ENCODE measurements at places on chromosomes 12 and 14.

DNA sequence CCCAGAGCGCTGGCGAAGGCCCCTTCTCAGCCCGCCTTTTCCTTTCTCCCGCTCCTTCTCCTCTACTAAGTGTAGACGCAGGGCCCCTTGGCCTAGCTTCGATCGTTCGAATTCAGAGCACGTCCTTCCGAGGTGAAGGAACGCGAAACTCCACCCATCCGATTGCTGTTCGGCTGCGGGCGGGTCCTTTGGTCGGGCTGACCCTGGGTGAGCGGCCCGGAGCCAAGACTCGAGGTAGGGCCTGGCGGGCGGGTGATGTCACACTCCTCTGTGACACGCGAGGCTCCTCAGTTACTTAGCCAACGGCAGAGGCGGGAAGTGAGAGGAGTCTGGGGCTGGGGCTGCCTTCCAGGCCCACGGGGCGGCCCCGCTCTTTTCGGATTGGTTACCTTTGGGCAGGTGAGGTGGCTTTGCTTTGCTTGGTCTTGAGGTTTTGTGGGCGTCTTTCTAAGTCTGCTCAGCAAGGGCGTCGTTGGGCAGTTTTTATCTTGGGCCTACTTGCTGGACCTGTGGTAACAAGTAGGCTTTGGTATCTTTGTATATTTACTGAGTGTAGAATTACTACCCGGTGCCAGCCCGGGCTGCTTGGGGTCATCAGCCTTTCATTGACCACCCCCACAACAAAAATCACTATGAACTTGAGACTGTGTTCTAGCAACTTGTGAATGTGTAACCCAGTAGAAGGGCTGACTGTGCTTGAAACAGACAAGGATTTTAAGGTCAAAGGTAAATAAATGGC is 694 bp downstream of the TMBIM6 start:
- peak; percentile 95 for DNase-seq

- peak; percentile 56 for DNase-seq
Observed at GRCh38 chr14:34685819-34686428, 28.5 kb downstream of the CFL2 start.

GRCh38 chr12:6869049-6870021 is 2.0 kb downstream of the TPI1 start:
- DNase-seq: peak; percentile 97

DNA sequence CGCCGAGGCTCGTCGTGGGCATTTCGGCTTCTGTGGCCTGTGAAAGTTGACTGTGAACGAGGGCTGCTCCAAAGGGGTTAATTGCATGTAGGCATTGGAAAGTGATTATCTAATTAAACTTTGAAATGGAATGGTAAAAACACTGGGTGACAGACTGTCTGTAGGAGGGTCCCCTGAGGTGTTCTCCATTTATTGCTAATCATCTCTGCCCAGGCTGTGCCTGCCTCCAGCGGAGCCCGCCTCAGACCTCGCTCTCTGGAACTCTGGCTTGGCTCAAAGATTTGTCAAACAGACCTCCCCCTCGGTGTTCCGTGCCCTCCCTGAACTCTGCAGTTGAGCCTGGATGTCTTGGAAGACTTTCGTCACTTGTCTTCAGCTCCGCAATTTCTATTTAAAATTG is 50.2 kb upstream of the VRK1 start:
- no peak for DNase-seq

DNA sequence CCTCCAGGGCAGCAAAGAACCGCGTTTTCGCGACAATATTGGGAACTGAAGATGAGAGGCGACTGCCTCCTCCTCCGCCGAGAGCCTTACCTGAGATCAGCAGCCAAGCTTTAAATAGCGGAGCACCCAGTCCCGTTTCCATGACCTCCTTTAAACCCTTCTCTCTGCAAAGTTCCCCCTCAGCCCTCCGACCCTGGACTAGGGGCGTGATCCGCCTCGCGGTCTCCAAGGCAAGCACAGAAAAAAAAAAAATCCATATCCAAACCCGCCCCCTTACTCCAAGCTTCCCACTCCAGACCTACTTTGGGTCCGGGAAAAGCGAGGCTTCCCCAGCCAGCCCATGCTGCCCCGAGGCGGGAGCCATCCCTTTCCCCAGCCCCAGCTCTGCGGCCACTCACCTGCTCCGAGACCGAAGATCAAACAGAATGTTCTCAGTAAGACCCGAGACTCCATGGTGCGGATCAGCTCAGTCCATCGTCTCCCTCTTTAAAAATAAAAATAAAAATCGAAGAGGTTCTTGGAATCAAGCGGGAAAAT is 630 bp downstream of the NELL2 start:
- DNase-seq: peak; percentile 60

- DNase-seq: no peak
Observed at GRCh38 chr14:76904740-76905569, 78.7 kb downstream of the LRRC74A start.

DNA sequence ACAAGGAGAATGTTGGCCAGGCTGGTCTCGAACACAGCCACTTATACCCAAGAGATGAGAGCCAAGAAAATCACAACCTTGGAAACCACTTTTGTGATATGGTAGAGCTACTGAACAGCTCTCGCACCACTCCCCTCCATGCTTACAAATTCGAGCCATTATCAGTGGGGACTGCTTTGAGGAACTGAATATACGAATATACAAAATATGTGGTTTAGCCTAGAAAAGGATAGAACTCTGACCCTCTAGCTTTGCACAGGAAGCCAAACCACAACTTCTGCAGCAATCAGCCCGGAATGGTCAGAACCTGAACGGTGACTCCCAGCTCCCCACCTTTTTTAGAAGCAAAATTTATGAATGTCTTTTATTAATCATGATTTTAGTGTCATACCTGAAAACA is 129.8 kb upstream of the TMEM132C start:
- no peak for DNase-seq

- DNase-seq: peak; percentile 95
Observed at GRCh38 chr14:20624495-20625070, 16.9 kb downstream of the OR6S1 start.

DNA sequence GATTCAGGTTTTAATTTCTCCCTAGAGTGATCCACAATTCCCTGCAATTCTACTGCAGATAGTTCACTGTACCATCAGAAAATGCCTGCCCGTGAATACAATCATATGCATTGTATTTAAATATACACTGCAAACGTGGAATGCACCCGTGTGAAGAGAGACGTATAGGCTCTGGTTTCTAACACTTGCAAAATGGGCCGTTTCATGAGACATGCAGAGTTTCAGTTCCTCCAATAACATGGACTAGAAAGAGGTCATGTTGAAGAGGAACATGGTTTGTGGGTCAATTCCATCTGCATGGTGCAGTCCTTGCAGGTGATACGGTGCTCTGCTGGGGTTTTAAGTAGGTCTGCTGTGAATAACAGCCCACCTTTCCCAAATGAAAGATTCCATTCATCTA is 373.3 kb downstream of the TMEM132D start:
- peak; percentile 7 for DNase-seq

GRCh38 chr14:60839657-60840056 is 105.1 kb downstream of the MNAT1 start:
- no peak for DNase-seq

GRCh38 chr14:45199230-45199629 is 53.8 kb downstream of the MIS18BP1 start:
- DNase-seq: no peak

DNA sequence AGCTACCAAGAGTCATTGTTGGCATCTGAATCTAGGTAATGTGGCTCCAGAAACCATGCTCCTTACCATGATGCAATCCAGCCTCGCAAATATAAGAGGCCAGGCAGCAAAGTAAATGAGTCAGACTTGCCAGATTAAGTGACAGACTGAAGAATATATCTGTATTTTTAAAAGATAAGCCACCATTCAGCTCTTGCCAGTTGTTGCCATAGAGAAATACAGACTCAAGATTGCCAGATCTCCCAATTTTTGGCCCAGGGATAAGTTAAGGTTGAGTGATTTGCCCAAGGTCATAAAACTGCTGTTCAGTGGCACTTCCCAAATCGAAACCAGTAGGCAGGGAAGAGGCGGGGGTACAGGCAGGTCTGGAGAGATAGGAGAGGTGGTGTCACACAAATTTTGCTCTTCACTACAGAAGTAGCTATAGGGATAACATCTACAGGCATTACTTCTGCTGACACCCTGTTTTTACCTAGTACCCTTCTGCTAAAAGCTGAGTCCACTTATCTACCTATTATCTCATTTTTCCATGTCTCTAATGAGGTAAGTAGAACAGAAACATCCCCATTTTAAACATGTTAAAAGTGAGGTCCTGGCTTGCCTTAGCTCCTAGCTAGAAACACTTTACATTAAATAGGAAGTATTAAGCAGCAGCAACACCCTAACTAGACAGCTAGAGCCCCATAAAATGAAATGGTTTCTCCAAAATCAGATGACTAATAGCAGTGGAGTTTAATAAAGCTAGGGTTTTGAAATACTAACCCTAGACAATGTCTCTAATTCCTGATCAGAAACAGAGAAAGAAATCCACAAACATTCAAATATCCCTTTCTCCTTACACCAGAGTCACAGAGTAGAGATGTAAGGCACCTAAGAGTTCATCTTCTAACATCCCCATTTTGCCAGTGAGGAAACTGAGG is 19.5 kb downstream of the DCAF5 start:
- peak; percentile 70 for DNase-seq

DNA sequence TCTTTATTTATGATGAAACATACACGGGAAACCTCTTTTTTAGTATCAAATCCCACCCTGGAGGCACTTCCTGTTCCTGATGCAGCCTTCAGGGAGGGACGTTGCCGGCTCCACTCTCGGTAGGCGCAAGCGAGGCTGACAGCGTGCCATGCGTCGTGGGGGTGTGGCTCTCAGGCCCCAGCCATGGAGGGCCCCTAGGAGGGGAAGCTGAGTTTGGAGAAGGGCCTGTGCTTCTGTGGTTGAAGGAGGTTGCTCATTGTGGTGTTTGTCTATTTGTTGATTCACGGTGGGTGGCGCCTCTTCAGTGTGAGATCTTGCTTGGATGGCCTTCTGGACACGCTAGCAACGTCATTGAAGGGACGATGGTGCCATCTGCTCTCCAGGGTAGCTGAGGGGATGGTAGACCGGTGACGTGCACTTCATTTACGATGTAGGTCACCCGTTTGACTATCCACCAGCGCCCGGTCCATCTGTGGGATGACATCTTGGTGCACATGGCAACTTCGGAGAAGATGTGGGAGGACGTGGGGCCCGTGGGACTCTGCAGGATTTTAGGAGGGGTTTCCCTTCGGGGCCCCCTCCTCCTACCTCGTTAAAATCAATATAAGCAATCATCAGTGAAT is 126.3 kb upstream of the RTL1 start:
- DNase-seq: no peak

DNA sequence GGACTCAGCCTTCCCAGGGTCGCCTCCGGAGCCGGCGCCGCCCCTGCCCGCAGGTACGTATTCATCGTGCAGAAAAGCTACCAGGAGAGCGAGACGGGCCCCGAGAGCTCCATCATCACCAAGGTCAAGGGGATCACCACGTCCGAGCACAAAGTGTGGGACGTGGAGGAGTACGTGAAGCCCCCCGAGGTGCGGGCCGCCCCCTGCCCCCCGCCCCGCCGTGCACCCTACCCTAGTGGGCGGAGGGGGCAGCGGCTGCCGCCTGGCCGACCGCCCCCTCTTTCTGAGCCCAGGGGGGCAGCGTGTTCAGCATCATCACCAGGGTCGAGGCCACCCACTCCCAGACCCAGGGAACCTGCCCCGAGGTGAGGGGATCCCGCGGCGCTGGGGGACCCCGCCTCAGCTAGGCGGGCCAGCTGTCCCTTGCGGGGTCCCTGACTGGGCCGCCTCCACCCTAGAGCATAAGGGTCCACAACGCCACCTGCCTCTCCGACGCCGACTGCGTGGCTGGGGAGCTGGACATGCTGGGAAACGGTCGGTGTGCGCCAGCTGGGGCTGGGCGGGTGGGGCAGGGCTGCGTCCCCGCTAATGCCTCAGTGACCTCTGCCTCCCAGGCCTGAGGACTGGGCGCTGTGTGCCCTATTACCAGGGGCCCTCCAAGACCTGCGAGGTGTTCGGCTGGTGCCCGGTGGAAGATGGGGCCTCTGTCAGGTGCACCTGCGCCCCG is 973 bp downstream of the P2RX2 start:
- DNase-seq: no peak

GRCh38 chr12:113149361-113150150 is at the start of gene CFAP73:
CFAP73 (plus strand) TSS chr12:113149724; CDS start chr12:113149858, 134 bp downstream.
- peak; percentile 99 for DNase-seq

DNA sequence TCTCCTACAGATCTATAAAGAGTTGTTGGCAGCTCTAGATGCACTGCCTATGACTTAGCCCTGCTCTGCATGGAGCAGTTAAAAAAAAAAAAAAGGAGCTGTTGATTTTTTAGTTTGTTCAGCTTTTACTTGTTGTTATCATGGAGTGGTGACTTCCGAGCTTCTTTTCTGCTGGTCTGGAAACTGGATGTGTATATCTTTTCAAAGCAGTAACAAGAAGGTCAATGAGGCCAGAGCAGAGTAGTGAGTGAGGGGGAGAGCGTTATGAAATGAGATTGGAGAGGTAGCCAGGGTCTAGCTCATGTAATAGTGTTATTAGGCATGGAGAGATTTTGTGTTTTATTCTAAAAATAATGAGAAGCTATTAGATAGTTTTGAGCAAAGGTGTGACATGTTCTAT is 13.2 kb upstream of the TUBA1B start:
- no peak for DNase-seq

DNA sequence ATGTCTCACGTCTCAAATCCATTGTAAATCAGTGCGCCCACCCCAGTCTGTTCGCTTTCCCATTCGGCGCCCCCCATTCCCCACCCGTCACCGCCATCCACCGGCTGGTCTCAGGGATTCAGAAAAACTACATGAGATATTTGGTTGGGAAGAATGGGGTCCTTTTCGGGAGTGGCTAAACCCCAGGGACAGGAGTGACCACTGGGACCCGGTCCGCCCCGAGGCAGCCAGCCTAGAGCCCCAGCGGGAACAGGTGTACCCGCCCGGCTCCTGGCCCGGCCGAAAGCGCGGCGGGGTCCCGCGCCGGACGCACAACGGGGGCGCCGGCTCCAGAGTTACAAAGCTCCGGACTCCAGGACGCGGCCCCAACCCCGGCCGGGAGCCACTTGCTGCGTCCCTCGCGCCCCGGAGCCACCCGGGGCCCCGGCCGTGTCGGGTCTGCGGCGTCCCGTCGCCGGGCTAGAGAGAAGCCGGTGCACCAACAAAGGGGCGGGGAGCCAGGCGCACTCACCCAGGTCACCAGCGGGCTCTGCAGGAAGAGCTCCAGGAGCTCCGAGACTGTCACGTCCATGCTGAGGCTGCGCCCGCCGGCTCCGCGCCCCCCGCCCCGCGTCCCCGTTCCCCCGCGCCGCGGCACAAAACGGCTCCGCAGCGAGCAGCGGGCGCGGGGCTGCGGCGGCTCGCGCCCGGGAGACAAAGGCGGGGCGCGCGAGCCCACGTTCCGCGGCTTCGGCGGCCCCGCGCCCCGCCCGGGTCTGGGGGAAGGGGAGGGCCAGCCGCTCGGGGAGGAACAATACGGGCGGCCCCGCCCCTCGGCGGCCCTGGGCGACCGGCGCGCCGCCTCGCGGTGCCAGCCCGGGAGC is at the start of gene CCDC88C:
Gene CCDC88C, minus strand, starts transcription at position 701 of the 863 bp plus-strand sequence. Its CDS starts 130 bp downstream, at position 571.
- peak; percentile 70 for DNase-seq

Data from mesendoderm (in vitro differentiated cells).